ENCODE measurements at places on chromosomes 7 and 10.

GRCh38 chr10:77074104-77074624, 563.4 kb downstream of the KCNMA1 start:
- no peak for DNase-seq

GRCh38 chr7:82443036-82443546, 486 bp downstream of the CACNA2D1 start:
- DNase-seq: no peak

- DNase-seq: no peak
Observed at GRCh38 chr7:47484457-47484856, 97.5 kb downstream of the TNS3 start.

GRCh38 chr10:125147971-125148439, 12.4 kb downstream of the CTBP2 start:
- no peak for DNase-seq

DNA sequence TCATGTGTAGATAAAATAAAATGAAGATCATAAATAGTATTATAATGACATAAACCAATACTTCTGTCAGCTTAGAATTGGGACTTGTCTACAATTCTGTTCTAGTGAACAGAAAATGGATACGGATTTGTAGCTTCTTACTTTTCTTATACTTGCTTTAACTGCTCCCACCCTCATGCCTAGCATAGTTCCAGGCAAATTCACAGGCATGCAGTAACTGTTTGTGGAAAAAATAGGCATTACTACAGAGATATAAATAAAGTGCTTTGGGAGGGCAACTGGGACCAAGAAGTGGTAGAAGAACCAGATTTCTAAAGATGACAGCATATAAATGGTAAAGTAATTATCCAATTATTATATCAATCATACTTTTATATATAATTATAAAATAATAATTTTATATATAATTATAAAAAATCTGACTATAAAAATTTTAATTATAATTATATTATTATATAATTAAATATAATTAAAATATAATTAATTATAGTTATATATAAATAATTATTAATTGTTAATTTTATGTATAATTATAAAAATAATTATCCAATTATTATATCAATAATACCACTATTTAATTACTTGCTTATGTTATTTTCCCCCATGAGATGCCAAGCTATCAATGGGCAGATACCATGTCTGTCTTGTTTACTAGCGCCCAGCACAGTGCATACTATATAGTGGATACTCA, 144.1 kb downstream of the NOC3L start:
- DNase-seq: no peak

DNA sequence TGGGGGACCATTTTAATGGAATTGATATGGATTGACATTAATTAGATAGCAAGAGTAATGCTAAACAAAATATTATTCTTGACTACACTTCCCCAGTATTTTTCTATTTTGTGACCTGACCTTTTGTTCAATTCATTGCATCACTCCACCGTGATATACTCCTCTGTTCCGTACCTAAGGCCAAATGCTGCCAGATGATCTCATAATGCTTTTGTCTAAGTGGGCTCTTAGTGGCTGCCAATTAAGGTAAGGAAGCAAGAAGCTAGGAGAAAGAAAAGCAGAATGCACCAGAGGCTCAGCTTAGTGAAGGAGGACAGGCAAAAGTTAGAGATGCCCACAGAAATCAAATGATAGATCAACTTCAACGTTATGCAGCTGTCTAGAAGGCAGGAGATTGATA, 36.4 kb downstream of the FEZF1 start:
- no peak for DNase-seq

GRCh38 chr10:24259365-24260130, 50.6 kb downstream of the KIAA1217 start:
- no peak for DNase-seq

GRCh38 chr7:129351320-129351719, 82.9 kb upstream of the STRIP2 start:
- DNase-seq: no peak

- no peak for DNase-seq
Observed at GRCh38 chr7:23335621-23336020, 36.5 kb downstream of the MALSU1 start.

GRCh38 chr10:5014936-5015335, 11.3 kb upstream of the AKR1C2 start:
- DNase-seq: no peak

- DNase-seq: no peak
Observed at GRCh38 chr7:74289659-74290552, 699 bp downstream of the CLIP2 start.

DNA sequence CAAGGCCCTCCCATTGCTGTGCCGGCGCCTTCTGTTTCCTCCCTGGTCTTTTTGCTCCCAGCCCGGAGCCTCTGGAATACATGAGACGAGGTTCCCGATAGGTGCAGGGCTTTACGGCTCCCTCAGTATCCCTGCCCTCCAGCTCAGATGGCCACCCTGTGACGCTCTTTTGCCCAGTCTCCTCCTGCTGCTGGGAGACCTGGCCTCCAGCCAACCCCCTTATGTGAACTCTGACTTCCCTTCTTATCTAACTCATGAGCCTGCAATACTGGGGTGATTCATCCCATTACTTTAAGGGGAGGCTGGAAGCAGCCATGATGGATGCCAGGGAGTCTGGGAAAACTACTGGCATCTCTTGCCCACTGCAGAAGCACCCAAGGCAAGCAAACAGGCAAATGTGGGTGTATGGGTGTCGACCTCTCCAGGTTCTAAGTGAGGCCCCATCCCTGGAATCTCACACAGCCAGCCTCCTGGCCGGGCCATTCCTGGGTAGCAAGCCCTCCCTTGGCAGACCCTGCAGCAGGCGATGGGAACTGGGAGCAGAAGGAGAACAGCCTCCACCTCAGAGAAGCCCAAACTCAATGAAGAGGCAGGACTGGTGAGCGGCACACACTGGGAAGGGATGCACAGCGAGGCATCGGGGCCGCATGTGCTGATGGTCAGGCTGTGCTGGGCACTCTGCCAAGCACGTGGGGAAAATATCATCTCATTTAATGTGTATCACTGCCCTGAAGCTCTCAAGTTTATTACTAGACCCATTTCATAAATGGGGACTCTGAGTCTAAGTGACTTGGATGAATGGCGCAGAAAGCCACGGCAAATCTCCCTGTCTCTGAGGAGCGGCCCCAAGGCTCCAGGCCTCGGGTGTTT, 97.5 kb downstream of the FAM53B start:
- no peak for DNase-seq

DNA sequence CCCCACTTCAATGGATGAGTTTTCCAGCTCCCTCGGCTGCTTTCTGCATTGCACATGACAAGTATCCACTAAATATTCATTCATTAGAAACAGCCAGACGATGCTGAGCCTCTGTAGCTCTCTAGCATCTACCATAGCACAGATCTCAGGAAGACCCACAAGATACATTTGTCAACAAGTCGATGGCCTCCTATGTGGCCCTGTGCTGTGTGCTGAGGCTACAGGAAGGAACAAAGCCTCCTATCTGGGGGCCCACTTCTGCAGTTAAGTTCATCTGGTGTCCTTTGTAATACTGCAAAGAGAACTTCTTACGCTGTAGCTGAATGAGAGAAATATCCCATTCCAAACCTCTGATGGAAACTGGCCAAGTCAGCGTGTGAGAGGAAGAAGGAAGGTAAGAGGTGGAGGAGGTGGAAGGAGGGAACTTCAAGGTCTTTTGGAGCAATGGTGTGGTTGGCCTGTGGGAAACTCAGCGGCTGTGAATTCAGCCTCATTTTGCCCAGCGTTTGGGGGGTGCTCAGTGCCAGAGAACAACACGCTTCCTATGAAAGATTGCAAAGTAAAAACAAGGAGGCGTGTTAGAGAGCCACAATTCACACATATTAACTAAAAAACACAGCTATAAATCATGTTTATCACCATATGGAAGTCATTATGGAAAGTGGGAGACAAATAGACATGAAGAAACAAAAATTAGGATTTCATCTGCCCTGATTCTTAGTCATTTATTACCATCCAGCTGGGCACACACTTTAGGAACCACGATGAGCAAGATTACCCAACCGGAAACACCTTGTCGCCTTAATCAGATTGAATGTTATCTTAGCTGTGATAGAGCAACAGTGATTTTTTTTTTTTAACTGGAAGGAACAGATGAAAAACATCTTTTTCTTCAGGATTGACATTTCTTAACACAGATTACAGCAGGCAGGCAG, 62.2 kb upstream of the USP6NL start:
- DNase-seq: no peak

- DNase-seq: no peak
Observed at GRCh38 chr7:2728316-2729030, 40.5 kb downstream of the AMZ1 start.
